Renal pelvis (tissue), 12 donors: ENCODE measurements at places on chromosomes 1 and 21. TPM values are rescaled to one million over a fixed set of nuclear protein-coding genes. Genes with fewer than 3 reads are reported as not detected.

DNA sequence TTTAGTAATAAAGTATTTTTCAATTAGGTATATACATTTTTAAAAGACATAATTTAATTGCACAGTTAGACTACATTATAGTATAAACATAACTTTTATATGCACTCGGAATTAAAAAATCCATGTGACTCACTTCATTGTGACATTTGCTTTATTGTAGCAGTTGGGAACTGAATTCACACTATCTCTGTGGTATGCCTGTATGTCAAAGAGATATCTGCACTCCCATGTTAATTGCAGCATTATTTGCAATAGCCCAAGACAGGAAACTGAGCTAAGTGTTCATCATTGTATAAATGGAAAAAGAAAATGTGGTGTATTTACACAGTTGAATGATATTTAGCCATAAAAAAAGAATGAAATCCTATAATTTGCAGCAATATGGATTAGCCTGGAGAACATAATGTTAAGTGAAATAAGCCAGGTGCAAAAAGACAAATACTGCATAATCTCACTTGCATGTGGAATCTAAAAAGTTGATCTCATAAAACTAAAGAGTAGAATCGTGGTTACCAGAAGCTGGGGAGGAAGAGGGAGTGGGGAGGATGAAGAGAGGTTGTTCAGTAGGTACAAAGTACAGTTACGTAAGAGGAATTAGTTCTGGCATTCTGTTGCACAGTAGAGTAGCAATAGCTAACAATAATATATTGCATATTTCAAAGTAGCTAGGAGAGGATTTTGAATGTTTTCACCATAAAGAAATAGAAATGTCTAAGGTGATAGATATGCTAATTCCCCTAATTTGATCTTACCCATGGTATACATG is 64.8 kb downstream of the DPT start:
- no peak for DNase-seq

SH2D2A gene
- polyA plus RNA-seq: 0.91 TPM

GRCh38 chr1:29682171-29682918 is 446.0 kb downstream of the PTPRU start:
- DNase-seq: no peak

DNA sequence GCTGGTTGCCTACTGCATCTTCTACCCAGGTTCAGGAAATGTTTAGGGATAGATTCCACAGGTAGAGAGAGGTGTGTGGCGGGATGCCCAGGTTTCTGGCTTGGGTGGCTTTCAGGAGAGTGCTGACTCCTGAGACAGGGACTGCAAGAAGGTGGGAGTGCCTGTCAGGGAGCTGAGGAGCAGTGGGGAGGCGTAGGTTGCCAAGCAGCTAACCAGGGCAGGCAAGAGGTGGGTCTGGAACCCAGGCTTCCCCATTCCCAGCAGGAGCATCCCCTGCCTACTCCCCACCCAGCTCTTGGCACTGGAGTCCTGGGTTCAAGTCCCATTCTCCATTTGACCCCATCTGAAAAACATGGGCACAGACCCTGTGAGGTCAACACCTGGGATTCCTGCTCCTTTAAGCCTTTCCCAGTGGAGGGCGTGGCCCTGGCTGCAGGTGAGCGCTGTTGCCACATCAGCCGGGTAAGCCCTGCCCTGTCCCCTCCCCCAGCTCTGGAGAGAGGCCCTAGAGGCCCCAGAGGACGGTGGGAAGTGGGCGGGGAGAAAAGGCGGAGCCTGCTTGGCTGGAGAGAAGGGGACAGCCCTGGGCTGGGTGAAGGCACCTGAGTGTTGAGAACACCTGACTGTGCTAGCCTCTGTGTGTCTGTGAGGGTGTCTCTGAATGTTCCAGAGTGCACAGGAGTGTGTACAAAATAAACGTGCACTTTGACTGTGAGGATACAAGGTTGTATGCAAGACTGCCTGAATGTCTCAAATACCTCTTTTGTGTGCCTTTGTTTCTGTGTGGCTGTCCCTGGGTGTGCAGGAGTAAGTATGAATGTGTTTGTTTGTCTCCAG is 14.0 kb upstream of the SYNC start:
- peak; percentile 87 for DNase-seq

DNA sequence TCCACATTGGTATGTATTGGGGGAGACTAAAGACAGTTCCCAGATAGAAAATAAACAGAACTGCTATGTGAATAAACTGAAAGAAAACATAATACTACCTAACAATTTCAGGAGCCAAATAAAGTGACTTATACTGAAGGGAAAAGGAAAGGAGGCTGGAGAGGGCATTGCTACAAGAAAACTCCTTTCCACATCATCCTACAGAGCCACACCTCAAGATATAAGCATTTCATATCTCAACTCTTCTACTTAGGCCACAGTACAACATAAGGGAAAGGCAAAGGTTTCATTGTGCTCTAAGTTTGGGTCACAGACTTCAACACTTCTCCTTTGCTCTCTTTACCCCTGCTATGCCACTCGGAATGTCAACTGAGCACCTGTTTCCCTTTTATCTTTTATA is 54.9 kb downstream of the ST7L start:
- no peak for DNase-seq

MYOG gene
- 0.34 TPM for polyA plus RNA-seq
